ENCODE measurements at places on chromosomes 3 and 15.

- DNase-seq: no peak
These were observed 227.6 kb downstream of the MBNL1 start for GRCh38 chr3:152496286-152496685.

DNA sequence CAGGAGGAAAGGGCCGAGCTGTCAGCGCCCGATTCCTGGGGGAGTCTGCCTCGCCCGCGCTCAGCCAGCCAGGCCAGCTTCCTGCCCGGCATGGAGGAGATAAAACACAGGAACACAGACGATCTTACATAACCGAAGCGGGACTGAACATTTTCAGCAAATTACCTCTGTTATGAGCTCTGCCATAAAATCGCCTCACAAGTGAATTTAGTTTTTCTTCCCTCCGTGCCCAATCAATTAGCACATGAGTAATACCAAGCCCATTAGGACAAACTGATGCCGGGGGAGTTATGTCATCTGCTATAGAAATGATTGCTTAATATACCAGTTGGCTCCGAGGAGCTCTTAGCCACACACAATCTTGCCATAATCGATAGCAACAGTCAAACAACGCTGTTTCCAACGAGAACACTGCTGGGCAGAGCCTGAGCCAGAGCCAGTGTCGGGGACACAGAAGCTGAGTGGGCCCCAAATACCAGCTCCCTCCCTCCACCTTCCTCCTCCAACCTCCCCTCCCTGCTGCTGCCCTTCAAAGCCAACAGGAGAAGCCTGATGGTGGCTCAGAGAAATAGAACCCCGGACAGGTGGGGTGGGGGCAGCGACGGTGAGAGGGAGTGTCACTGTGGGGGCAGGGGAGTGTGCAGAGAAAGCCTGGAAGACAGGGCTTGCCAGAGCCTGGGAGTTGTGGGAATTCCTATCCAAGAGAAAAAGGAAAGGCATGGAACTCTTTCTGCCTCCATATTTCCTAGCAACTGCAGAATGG is 279.4 kb upstream of the TLE3 start:
- DNase-seq: peak; percentile 5

DNA sequence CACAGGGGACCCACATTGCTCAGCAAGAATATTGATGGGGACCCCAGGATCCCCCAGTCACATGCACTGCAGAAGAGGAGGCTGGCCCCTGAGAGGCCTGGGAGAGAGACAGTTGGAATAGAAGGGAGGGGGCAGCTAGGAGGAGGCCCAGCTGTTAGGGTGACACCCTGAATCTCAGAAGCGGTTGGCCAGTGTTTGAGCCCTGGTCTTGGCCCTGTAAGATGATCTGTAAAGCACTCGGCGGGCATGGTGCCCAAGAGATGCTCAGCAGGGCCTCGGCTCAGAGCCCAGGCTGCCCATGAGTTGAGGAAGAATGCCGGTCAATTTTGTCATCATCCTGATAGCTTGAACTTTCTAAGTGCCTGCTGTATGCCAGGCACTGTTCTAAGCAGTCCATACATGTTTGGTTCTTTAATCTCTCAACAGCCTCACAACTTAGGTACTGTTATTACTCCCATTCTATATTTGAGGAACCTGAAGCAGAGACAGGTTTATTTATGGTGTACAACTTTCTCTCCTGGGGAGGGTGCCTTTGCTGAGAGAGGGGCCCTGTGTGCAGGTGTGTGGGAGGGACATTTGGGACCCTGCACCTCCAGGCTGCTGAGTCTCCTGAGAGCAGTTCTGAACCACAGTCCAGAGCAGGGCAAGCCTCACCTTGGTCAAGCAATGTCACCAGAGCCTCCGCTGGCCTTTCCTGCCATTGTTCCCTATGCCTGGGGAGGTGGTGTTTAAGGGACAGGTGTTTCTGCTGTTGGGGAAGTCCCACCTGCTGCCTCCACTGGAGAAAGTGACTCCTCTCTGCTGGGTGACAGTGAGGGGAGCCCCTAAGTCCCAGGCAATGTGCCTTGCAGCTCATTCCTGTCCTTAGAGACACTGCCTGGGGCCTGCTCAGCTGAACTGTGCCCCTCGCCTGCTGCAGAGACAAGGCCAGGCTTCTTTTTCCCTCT is 26.0 kb downstream of the SLC6A6 start:
- peak; percentile 98 for DNase-seq

GRCh38 chr15:39698444-39699390 is 83.9 kb downstream of the FSIP1 start:
- no peak for DNase-seq

DNA sequence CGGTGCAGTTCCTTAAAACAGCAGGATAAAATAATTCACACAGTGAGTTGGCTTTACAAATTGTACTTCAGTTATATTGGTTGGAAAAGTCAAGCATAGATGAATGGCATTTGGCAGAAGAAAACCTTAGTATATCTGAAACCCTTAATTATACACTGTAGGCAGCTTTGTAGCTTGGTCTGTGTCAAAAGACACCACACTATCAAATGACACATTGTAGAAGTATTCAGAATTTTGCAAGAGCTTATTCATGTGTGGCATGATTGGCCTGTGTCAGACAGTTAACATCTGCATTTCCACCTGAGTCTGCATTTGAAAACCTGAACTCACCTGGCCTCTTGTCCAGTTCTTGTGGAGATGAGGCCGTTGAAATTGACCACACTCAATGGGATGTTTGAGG is 13.8 kb downstream of the TMEM266 start:
- no peak for DNase-seq

GRCh38 chr3:99175276-99175812 is 273.8 kb upstream of the DCBLD2 start:
- no peak for DNase-seq

DNA sequence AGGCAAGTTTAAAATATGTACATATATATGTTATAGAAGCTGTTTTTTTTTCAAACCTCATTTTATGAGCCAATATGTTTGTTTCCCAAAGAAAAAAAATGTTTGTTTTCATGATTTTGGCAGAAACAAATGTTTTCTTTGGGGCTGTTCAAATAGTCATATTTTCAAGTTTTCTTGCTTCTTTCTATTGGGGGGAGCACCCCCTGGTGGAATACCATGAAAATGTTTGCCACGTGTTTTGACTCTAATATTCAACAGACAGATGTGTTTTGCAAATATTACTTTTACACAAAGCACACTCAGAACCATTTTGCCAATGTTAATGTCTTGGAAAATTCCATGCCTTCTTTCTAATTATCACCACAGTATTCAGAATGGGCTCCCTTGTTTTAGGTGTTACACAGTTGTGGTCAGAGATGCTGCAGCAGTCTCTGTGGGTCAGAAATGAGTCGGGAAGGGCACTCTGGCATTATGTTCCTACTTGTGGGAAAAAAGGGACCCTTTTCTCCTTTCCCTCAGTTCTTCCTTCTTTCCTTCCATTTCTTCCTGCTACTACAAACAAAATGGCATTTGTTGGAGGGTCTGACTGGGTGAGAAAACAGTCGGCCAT is 817.0 kb downstream of the TUSC7 start:
- peak; percentile 30 for DNase-seq

DNA sequence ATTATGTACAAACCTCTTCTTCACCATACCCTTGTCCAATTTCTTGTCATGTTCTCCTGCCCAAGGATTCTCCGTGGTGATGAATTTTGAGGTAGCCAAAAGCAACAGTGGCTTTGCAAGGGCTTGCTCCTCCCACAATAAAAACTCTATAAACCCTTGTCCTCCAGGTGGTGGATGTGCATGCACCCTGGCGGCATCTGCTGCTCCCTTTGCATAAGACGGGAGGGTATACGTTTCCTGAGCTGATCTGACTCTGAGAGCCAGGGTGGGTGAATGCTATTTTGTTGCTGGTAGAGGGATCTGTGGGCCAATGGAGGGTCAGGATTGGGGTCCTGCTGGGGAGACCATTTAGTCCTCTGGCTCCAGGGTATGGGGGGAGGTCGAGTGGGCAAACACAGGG is 5.4 kb downstream of the DNAH1 start:
- DNase-seq: no peak

GRCh38 chr3:60081381-60082095 is 1031.7 kb upstream of the CFAP20DC start:
- no peak for DNase-seq

DNA sequence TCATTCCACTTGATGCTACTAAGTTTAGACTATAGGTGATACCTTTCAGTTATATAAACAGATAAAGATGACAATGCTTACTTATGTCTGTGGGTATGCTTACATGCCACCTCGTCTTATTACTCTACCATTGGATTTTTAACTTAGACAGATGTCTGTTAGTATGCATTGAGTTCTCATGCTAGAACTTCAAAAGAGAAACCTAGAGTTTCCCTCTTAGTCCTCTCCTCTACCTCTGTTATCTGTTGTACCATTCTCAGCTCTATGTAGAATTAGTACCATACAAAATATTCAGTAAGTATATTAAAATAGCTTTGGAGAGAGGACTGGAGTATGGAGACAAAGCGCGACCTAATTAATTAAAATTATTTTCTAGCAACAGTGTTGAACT is 111.3 kb downstream of the BBX start:
- no peak for DNase-seq

DNA sequence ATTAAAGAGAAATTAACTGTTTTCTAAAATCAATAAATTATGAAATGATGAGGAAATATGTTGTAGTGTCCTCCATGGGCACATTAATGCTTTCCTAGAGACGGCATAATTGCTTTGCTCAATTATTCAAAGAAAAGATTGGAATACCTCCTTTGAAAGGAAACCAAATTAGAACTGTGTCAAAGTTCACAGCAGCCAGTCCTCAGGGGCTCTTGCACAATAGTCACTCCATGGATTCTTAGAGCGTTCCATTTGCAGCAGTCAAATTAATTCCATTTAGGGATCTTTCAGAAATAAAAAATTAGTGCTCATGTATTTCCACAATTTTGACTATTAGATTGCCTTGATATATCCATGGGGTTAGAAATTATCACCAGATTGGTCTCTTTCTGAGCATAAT is 841.6 kb upstream of the DPPA4 start:
- DNase-seq: peak; percentile 5

GRCh38 chr3:159821110-159821509 is 167.5 kb upstream of the IL12A start:
- DNase-seq: peak; percentile 27

DNA sequence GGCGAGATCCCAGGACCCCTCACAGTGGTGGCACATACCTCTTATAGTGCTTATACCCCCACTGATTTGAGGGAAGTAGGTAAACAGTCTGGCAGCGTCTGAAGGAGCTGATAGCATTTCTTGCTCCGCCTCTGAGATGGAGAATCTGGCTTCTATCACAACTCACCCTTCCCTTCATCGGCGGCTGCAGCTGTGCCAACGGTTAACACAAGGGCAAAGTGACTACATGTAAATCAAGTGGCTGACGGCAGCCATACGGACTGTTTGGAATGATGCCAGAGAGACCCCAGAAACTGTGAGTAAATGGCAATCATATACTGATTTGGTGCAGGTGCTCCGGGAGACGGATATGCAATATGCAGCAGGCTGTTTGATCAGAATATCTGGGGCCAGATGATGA is 66.8 kb upstream of the UNC13C start:
- no peak for DNase-seq

DNA sequence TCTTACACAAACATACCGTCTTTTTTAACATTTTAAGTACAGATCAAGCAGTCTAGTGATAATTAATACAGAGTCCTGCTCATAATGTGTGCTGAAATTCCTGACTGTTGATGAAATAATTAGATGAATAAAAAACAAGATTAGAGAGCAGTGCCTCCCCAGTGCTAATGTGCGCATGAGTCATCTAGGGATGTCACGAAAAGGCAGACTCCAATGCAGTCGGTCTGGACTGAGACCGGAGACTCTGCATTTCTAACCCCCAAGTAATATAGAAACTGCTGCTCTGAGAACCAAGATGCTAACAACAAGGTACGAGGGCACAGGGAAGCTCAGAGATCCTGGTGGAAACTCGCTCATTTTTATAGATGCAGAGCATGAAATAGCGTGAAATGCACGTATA is 61.4 kb downstream of the COL8A1 start:
- no peak for DNase-seq

- peak; percentile 5 for DNase-seq
These were observed 175.6 kb upstream of the ATP10A start for GRCh38 chr15:26038693-26039092.

DNA sequence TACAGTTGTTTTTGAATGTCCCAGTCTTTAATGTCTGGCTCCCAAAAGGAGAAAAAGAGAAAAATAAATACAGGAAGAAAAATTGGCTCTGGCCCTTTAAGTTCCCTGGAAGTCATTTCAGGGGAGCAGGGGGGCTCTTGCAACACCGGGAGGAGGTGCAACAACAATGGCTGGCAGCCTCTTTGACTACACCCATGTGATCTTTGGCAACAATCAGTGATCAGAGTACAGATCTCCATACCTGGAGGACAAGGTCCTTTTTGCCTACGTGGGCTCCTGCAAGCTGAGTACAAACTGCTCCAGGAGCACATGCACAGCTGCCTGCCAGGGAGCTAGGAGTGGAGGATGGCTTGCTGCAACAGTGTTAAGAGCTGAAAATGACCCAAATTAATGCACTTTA is 63.9 kb downstream of the GLCE start:
- DNase-seq: no peak

DNA sequence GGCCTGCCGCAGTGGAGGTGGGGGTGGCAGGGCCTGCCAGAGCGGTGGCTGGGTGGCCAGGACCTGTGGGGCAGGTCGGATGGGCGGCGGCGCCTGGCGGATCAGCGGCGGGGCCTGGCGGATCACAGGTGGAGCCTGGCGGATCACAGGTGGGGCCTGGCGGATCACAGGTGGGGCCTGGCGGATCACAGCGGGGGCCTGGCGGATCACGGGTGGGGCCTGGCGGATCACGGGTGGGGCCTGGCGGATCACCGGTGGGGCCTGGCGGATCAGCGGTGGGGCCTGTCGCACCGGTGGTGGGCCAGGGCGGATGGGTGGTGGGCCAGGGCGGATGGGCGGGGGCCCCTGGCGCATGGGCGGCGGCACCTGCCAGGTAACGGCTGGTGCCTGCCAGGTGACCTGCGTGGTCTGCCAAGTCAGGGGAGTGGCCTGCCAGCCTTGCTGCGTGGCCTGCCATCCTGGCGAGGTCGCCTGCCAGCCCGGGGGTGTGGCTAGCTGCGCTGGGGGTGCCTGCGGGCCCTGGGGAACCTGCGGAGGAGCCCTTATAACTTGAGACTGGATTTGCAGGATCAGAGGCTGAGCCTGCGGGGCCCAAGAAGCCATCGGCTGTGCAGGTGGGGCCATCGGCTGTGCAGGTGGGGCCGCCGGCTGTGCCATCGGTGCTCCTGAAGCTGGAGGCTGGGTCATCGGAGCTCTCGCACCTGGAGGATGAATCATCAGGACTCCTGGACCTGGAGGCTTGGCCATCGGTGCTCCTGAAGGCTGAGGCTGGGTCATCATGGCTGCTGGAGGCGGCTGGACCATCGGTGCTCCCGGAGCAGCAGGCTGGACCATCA is 1.3 kb downstream of the MAGEL2 start:
- no peak for DNase-seq
